Thoracic aorta (tissue), 2 donors: ENCODE measurements at places on chromosomes 1 and 21. TPM values are rescaled to one million over a fixed set of nuclear protein-coding genes. Genes with fewer than 3 reads are reported as not detected.

DNA sequence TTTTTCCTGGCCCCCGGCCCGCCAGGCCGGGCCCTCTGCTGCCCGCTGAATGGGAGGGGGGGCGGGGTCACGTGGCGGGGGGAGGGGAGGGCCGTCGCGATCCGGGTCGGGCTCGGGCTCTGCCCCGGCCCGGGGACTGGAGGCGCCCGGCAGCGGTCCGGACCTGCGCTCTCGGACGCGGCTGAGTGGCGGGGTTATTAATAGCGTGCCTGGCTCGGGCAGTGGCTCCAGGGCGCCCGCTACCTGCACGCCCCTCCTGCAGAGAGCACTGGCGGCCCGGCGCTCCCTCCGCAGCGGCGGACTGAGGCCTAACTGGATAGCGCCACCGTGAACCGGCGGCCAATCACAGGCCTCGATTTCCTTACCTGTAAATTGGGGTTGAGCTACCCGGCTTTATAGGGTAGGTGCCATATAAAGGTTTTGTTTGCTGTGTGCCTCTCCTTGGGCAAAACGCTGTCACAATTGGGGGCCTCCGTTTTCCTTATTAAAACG lies 28.1 kb downstream of the AHDC1 start:
- no peaks in the 10 kb centered on the region for H3K36me3 ChIP-seq
- H3K27me3 ChIP-seq: no peaks in the 10 kb centered on the region
- peaks cover 91% of the 10 kb centered on the region for H3K4me1 ChIP-seq
- peak overlapping the region; percentile 94 for H3K27ac ChIP-seq
- peak overlapping the region; percentile 69 for H3K4me3 ChIP-seq

- H3K27ac ChIP-seq: no peak overlapping the region
- DNase-seq: no peak
- H3K36me3 ChIP-seq: no peaks in the 10 kb centered on the region
- no peak overlapping the region for H3K4me3 ChIP-seq
- peaks cover 31% of the 10 kb centered on the region for H3K4me1 ChIP-seq
These were observed 36.7 kb upstream of the TARDBP start for GRCh38 chr1:10975567-10976326.

GRCh38 chr21:26900980-26901379 lies 55.8 kb upstream of the ADAMTS1 start:
- H3K27me3 ChIP-seq: no peaks in the 10 kb centered on the region
- no peak for DNase-seq
- H3K36me3 ChIP-seq: no peaks in the 10 kb centered on the region
- no peaks in the 10 kb centered on the region for H3K4me1 ChIP-seq
- H3K4me3 ChIP-seq: no peak overlapping the region
- H3K27ac ChIP-seq: no peak overlapping the region

DNA sequence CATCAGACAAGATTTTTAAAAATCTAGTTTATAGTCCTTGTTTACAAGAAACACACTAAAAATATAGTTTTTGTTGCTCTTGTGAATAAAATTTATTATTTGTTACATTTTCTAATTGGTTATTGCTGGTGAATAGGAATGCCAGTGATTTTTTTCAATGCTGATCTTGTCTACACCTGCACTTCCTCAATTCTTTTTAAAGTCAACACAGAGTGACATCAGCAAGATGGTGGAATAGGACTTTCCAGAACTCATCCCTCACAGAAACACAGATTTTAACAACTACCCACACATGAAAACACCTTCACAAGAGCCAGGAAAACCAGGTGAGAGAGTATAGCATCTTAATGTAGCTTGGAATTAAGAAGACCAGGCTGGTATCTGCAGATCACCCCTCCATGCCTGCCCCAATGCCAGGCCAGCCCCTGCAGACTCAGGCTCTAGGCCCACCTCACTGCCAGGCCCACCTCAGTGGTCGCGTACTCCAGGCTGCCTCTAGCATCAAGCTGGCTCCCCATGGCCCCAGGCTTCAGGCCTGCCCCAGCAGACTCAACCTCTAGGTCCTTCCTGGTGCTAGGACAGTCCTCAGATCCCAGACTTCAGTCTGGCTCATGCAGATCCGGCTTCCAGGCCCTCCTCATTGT lies 117.6 kb downstream of the WDR3 start:
- H3K27me3 ChIP-seq: no peaks in the 10 kb centered on the region
- no peak for DNase-seq
- H3K4me1 ChIP-seq: no peaks in the 10 kb centered on the region
- no peak overlapping the region for H3K4me3 ChIP-seq
- H3K27ac ChIP-seq: no peak overlapping the region

- H3K27me3 ChIP-seq: no peaks in the 10 kb centered on the region
- no peaks in the 10 kb centered on the region for H3K4me1 ChIP-seq
- H3K4me3 ChIP-seq: no peak overlapping the region
- H3K36me3 ChIP-seq: no peaks in the 10 kb centered on the region
These were observed 33.8 kb upstream of the CSF3R start for GRCh38 chr1:36516372-36517010.

- H3K4me3 ChIP-seq: no peak overlapping the region
- H3K27me3 ChIP-seq: no peaks in the 10 kb centered on the region
- no peak overlapping the region for H3K27ac ChIP-seq
These were observed 6.4 kb downstream of the TMPRSS3 start for GRCh38 chr21:42389449-42389835.

GRCh38 chr1:90955769-90956168 lies 66.1 kb downstream of the ZNF644 start:
- H3K36me3 ChIP-seq: no peaks in the 10 kb centered on the region
- no peaks in the 10 kb centered on the region for H3K27me3 ChIP-seq
- no peaks in the 10 kb centered on the region for H3K4me1 ChIP-seq
- no peak for DNase-seq
- no peak overlapping the region for H3K27ac ChIP-seq
- no peak overlapping the region for H3K4me3 ChIP-seq

Gene CATSPERE
- 1.3 TPM for total RNA-seq

Gene CTXND2
- not detected for total RNA-seq

Gene KIAA1614
- 13.8 TPM for total RNA-seq
